ENCODE measurements at places on chromosomes 2 and 18.
A peak's percentile ranks its signal among the peaks of the same experiment; 100 is the strongest.

- DNase-seq, result no peak
Measured at GRCh38 chr2:98734162-98734561, 3.2 kb upstream of the MGAT4A start.

GRCh38 chr18:48186861-48187260 lies 222.3 kb downstream of the ZBTB7C start:
- no peak for DNase-seq

DNA sequence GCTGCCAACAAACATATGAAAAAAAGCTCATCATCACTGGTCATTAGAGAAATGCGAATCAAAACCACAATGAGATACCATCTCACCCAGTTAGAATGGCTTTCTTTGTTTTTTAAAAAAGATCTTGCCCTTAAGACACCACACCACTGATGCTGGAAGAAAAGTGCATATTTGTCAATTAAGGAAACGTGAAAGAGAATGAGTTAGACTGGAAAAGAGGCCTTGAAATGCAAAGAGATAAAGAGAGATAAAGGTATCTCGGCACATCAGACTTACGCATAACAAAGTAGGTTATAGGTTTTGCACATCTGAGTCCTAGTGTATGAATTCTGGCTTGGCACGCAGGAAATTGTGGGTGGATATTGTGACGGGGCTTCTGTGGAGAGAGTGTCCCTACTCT lies 149.5 kb downstream of the MTX2 start:
- DNase-seq, result no peak

GRCh38 chr18:51988277-51988676 lies 351.7 kb upstream of the DCC start:
- DNase-seq, result no peak

GRCh38 chr2:189409647-189410046 lies 31.6 kb upstream of the WDR75 start:
- no peak for DNase-seq

GRCh38 chr2:42036413-42036812 lies 11.4 kb upstream of the PKDCC start:
- no peak for DNase-seq

DNA sequence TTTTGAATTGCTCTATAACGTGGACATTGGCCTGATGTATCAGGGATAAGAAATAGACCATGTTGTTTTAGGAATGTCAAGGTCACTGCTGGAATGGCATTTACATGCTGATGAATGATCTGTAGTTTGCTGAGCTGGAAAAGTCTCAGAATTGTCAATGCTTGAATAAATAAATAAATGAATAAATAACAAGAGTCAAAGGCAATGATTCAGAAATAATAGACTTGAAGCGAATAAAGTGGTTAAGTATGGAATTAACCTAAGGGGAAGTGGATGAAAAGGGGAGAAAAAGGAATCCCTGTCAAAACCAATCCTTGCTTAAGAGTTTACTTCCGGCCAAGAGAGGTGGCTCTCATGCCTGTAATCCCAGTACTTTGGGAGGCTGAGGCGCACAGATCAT lies 1620.0 kb downstream of the SUCLG1 start:
- no peak for DNase-seq

GRCh38 chr18:42447688-42448087 lies 492.7 kb downstream of the PIK3C3 start:
- DNase-seq, result no peak

DNA sequence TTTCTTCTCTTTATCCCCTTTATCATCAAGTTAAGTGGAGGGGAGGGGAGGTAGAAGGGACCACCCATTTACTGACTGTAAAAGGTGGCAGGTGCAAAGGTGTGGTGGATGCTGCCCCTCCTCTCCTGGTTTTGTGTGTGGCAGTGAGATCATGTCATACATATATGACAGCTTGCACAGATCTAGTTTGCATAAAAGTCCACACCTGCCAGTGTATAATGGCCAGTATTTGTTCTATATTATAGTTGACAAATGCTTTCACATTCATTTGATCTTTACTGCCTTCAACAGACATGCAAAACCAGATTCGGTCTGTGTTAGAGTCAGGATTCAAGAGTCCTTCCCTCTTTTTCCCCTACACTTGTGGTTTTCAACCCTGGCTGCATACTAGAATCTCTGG lies 55.1 kb downstream of the TGFA start:
- no peak for DNase-seq

DNA sequence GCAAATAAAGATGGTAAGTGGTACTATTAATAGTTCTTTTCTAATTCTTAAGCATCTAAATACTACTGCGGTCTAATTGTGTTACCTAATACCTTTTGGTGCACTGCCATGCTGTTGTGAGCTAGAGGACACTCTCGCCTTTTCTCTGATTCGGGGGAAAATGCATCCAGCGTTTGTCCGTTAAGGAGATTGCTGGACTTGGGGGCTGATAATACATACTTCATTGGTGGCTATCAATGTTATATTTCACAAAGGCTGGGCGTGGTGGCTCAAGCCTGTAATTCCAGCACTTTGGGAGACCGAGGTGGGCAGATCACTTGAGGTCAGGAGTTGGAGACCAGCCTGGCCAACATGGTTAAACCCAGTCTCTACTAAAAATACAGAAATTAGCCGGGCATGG lies 141.7 kb upstream of the TWIST2 start:
- no peak for DNase-seq

DNA sequence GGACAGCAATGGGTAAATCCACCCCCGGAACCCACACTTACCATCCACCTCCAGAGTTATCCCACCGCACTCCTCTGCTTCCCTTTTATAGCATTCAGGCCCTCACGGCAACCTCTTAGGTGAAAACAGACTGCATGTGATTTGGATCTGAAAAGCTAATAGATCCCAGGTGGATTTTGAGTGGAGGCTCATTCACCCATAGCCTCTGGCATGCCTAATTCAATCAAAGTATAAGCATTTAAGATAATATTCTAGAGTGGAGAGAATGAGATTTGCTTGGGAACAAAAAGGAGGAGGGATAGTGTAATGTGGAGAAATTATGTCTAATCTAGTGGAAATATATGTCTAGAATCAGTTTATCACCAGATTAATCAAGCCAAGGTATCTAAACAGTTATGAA lies 17.1 kb downstream of the SLC14A1 start:
- DNase-seq, result no peak

GRCh38 chr2:140998017-140998416 lies 1132.8 kb downstream of the LRP1B start:
- no peak for DNase-seq

- DNase-seq, result no peak
Measured at GRCh38 chr2:196245378-196246140, 74.2 kb upstream of the STK17B start.

- DNase-seq, result no peak
Measured at GRCh38 chr18:55139836-55140235, 180.6 kb upstream of the CCDC68 start.

GRCh38 chr2:31353179-31353578 lies 61.4 kb downstream of the XDH start:
- no peak for DNase-seq

- no peak for DNase-seq
Measured at GRCh38 chr2:88265352-88266303, 95.5 kb downstream of the THNSL2 start.

- DNase-seq, result no peak
Measured at GRCh38 chr2:172655091-172655837, 80.4 kb upstream of the RAPGEF4 start.

GRCh38 chr2:102664471-102664909 lies 45.1 kb downstream of the SLC9A2 start:
- DNase-seq, result no peak

- DNase-seq, result no peak
Measured at GRCh38 chr18:57791911-57792310, 11.2 kb downstream of the ATP8B1 start.

DNA sequence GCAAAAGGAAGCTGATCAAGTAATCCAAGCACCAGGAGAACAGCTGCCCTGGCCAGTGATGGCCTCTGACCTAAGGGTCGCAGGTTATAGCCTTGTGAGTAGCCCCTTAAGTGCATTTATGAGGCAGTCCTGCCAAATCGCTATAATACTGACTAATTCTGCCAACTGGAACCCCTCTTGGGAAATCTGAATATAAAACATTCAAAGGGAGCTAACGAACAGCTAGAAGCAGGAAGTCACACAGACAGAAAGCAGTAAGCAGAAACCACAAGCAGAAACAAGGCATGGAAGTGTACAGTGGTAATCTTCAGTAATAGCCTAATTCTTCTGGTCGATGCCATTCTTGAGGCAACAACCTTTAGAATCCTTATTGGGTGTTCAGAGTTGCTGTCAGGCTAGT lies 521.3 kb downstream of the METTL4 start:
- no peak for DNase-seq

DNA sequence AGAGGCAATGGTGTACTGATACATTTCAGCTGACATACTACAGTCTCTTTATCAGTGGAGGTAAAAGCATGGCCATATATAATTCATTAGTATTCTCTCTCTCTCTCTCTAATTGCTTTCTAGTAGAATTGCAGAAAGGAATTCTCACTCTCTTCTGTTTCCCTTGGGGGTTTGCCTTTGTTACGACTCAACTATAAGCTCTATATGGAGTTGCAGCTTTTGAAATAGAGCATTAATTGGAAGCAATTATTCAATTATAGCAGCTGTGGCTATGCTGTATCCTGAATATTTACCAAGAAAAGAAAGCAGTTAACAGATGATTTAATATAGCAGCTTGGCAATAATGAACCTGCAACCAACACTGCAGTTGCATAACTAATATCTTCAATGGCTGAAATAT lies 132.7 kb upstream of the STON1 start:
- DNase-seq, result no peak

GRCh38 chr2:39022642-39023235 lies 98.1 kb downstream of the SOS1 start:
- DNase-seq, result no peak

- no peak for DNase-seq
Measured at GRCh38 chr2:38690499-38691420, 24.8 kb downstream of the GALM start.

DNA sequence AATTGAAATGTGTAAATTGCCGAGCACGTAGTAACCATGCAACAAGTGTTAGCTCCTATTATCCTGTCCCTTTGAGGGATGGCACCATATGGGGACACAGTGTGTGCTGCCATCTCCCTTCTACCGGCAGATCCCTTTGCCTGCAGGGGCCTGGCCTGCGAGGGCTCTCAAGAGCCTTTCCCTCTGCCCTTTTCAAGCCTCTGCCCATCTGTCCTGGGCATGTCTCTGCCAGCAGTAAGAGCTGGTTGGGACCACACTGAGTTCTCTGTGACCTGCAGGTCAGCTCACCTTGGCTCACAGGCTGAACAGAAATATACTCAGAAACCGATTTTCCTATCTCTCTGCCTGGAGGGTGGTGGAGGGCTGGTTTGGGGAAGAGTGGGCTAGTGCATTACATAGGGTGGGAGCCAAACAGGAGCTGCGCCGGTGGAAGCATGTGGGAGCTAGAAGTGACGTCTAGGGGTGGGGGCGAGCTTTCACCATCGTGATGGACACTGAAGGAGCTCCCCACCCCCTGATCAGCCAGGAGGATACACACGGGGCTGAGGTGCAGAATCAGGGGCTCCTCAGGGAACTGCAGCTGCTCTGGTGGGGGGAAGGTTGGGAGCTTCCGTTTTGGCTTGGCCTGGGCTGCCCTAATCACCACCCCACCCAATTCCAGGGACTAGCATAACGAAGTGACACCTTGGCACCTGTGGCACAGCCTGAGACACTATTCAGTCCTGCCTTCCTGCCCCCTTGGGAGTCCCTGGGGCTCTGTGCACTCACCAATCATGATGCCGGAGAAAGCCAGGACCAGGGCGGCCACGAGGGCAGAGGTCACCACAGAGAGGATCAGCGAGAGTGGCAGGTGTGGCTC lies 109.7 kb downstream of the CLIP4 start:
- DNase-seq, result no peak

- DNase-seq, result no peak
Measured at GRCh38 chr18:63207835-63208234, 111.7 kb downstream of the BCL2 start.

DNA sequence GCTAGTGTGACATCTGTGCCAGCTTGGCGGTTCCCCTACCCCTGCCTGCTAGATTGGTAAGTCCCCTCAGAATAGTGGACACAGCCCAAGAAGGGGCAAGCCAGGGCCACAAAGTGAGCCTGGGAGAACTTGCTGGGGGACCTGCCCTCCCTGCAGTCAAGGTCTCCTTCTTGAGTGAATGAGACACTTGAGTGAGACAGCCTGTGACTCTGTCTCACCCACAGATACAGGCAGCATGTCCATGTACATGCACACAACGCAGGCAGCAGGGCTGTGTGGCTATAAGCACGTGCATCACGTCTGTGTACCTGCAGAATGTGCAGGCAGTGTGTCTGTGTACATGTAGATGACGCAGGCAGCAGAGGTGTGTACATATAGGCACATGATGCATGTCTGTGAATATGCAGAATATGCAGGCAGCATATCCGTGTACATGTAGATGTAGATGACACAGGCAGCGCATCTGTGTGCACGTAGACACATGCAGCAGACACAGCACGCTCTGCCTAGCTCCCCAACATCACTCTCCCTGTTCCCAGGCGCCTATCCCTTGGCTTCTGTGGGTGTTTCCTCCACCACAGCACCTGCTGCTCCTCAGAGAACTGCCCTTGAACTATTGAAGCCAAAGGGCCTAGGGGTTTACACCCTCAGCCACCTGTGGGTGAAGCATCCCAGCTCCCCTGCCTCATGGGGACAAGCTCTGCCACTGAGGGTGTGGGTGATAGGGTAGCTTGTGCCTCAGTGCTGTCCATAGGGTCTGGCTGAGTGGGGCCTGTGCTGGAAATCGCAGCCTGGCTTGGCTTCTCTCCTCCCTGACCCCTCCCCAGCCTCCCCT lies 147.2 kb upstream of the TWIST2 start:
- DNase-seq, result no peak

- DNase-seq, result no peak
Measured at GRCh38 chr2:57536535-57537231, 509.9 kb upstream of the VRK2 start.

DNA sequence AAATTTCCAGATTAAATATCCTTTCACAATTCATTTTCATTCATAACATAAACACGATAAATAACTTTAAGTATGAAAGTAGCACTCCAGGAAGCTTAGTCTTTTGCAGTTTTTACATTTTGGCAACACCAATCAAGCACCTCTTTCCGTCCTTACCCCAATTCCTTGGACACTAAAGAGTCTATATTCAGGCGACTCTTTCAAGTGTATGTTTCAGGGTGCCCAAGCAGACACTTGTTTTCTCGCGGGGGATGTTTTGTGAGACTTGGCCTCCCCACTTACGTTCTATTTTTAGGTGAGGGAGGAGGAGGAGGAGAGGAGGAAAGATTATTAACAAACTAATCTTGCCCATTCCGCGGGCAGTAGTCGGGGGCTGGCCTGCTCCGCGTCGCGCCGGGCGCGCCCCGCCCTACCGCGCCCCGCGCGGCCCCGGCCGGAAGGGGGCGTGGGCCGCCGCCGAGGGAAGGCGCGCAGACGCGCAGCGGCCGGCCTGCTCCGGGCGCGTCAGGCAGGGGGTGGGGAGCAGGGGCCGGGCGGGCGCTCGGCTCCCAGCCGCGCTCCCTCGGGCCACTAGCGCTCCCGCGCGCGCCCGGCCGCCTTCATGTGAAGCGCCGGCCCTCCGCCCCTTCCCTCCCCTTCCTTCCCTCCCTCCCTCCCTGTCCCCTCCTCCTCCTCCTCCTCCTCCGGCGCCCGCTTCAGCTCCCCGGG lies at the start of gene ITPRID2:
ITPRID2 (plus strand) TSS at position 473 of the 708 bp plus-strand sequence. CDS start 337 bp downstream, outside the sequence.
- peak; percentile 89 for DNase-seq

GRCh38 chr2:156537141-156537540 lies 101.0 kb downstream of the GPD2 start:
- no peak for DNase-seq

GRCh38 chr2:136136931-136137330 lies 19.0 kb upstream of the CXCR4 start:
- DNase-seq, result no peak

- no peak for DNase-seq
Measured at GRCh38 chr18:58541146-58541788, 87.6 kb downstream of the ALPK2 start.

Measured in left hindlimb (tissue), 1 donor.